ENCODE measurements at places on chromosomes 5 and 9.

GRCh38 chr5:72427016-72427415 lies 80.2 kb downstream of the ZNF366 start:
- DNase-seq: no peak

DNA sequence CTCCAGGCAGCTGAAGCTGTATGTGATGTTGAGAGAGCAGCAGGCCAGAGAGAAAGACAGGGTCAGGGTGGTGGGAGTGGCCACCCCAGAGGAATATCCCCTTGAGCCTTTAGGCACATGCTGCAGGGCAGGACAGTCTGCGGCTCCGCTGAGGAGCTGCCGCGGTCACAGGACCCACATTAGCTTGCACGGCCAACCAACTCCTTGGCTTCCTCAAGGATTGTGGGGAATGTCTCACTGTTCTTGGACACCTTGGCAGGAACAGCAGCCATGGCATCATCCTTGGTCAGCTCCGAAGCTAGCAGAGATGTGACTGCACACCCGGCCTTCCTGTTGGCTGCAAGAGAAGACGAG lies 27.8 kb downstream of the PCDHGC5 start:
- no peak for DNase-seq

GRCh38 chr9:119537138-119537537 lies 167.9 kb upstream of the BRINP1 start:
- no peak for DNase-seq

DNA sequence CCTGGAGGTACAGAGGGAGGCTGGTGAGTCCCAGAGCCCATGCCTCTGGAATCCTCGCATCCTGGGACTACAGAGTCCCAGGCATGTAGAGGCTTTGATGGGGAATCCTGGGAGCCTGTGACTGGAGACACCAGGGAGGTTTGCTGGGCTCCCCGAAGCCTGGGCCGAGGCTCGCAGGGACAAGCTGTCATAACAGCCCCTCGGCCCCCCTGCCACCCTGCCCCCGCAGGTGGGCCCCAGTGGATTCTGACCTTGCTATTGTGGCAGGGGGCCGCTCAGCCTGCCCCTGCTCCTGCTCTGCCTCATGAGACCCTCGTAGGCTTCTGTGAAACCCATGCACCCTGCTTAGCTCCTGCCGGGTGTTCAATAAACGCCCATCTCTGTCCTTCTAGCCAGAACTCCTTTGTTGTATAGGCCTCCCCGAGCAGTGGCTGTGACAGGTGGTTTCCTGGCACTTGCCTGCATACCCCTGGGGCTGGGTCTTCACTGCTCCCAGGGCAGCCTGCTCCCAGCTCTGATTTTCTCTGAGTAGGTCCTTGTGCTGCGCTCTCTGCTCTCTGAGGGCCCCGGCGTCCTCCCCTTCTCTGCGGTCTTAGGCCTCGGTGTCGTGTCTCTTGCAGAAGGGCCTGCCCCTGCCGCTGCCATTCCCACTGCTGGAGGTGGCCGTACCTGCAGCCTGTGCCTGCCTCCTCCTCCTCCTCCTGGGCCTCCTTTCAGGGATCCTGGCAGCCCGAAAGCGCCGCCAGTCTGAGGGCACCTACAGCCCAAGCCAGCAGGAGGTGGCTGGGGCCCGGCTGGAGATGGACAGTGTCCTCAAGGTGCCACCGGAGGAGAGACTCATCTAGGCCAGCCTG lies 20.4 kb downstream of the CRB2 start:
- no peak for DNase-seq

GRCh38 chr5:42767491-42768105 lies 11.0 kb downstream of the CCDC152 start:
- no peak for DNase-seq

DNA sequence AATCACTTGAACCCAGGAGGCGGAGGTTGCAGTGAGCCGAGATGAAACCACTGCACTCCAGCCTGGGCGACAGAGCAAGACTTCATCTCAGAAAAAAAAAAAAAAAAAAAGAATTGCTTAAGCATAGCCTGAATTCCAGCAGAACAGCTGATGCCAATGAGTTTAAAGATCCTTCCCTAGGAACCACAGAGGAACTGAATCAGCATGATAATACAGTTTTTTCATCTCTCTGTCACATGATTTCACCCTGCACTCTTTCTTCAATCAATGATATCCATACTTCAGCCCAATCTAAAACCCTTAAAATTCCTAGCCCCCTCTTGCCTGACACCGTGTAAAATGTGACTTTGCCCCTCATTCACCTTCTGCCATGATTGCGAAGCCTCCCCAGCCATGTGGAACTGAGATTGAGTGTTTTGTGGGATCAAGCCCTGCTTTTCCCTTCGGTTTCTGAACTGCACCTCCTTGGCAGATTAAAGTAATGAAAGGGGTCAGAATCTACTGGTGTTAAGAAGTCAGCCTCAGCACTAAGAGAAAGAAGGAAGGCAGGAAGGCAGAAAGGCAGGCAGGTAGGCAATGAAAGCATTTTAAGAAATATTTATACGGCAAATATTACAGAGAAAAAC lies 20.9 kb upstream of the DMXL1 start:
- DNase-seq: peak; percentile 56

GRCh38 chr9:72786948-72787347 lies 165.9 kb downstream of the ALDH1A1 start:
- DNase-seq: no peak

GRCh38 chr5:143349177-143349576 lies 54.3 kb downstream of the NR3C1 start:
- no peak for DNase-seq

GRCh38 chr5:179115845-179116524 lies 55.8 kb downstream of the ZNF354C start:
- no peak for DNase-seq

DNA sequence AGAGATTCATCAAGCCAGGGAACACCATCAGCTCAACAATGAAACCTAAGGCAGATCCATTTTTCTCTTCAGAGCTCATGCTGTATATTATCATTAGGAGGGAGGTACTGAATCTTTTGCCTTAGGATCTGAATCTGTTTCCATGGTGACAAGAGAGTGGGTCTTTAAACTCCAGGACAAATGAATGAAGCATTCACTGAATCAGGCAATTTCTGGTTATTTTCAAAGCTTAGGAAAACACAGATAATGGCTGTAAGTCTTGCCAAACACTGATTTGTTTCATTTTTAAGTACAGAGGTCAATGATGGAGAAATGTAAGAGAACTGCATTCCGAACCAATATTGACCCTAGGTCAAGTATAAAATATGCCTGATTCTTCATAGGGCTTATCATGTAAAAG lies 84.9 kb downstream of the GNA14 start:
- no peak for DNase-seq

Data from suppressor macrophage (primary cell).